ENCODE measurements at places on chromosomes 11 and 22.

GRCh38 chr11:118171269-118172062 lies 5.0 kb downstream of the SCN2B start:
- DNase-seq: no peak

DNA sequence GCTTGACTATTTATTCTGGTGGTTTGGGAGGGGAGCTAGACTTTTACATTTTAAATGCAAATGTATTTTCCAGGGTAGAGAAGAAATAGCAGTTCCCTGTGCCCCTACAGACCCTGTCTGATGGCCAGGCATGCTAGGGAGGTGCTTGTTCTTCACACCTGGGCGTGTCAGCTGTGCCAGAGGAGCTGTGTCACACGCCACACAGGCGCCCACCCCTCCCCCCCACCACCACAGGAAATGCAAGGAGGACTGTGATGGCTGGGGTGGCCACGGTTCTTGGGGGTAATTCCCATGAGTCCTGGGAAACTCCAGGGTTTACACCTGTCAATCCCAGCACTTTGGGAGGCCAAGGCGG lies 82.2 kb downstream of the FLI1 start:
- no peak for DNase-seq

- DNase-seq: no peak
These were observed 2.0 kb upstream of the PRDM11 start for GRCh38 chr11:45144126-45145082.

DNA sequence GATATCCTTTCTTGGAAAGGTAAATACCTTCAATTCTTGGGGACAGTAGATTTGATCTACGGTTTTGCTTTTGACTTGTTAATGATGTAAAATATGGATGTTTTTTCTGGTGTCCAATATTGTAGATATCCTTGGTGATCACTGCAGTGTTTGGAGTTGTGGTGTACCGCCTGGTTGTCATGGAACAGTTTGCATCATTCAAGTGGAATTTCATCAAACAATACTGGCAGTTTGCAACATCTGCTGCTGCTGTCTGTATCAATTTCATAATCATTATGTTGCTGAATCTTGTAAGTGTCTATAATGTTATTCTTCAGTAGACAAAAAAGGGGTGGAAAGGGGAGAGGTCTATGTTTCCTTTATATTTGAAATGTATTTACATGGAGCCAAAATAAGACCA lies 27.4 kb upstream of the MUC15 start:
- no peak for DNase-seq

Measured in left renal cortex interstitium (tissue), 4 donors.